ENCODE measurements at places on chromosomes 12 and 14. TPM values are rescaled to one million over a fixed set of nuclear protein-coding genes. Genes with fewer than 3 reads are reported as not detected.
A peak's percentile ranks its signal among the peaks of the same experiment; 100 is the strongest.

DNA sequence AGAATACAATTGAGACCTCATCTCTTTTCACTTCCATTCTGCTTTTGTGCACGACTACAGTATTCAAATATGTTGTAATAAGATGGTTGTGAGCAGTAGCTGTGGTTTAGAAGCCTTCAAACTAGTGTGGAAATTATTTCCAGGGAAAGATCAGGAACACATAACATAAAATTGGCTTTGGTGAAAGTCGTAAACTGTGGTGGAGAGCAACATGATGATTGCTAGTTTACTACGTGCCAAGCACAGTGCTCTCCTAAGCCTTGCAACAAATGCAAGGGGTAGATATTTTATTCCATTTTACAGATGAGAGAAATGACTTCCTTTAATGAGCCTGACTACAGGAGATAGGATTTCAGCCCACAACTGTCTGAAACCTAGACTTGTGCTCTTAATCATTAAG lies 172.4 kb upstream of the LMNTD1 start:
- H3K36me3 ChIP-seq = no peaks in the 10 kb centered on the region
- no peaks in the 10 kb centered on the region for H3K4me1 ChIP-seq
- no peak overlapping the region for H3K27ac ChIP-seq
- H3K4me3 ChIP-seq = no peak overlapping the region
- no peak for DNase-seq

PIWIL1 gene
- not detected for total RNA-seq

DNA sequence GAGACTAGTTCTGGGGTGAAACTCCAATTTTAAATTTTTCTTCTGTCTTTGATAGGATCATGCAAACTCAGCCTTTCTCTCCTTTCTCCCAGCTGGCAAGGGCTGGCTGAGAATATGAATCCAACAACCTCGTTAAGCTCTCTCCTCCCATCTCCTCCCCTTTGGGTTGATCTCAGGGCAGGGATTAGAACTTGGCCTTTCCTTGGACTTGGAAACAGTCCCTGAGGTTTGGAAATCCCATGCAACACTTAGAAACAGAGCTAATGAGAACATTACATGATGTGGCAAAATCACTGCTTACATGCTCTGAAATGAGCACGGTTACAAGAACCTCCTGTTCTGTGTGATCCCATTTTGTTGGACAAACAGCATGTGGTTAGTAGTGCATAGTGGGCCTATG lies 31.6 kb downstream of the ACACB start:
- H3K27ac ChIP-seq = no peak overlapping the region
- H3K4me3 ChIP-seq = no peak overlapping the region
- 0 out of 2 replicates have a peak, but pooled peaks cover 3% of the 10 kb centered on the region for H3K27me3 ChIP-seq
- no peaks in the 10 kb centered on the region for H3K4me1 ChIP-seq
- no peaks in the 10 kb centered on the region for H3K36me3 ChIP-seq

DNA sequence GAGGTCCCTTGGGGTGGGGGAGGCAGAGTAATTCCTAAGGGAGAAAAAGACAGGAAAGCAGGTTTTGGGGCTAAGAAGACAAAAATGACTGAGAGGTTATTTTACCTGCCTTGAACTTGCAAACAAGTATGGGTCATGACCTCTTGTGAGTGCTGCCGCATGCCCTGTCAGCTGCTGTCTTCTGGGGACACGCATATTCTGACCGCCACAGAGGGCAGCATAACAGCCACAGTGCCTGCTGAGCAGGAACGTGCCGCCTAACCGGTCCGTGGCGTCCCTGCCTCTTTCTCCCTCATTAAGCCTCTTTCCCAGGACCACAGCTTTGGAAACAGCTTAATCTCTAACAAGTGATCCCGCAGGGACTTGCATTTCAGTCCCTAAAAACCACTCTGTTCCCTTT lies 51.3 kb upstream of the KCNA1 start:
- no peak overlapping the region for H3K27ac ChIP-seq
- no peak overlapping the region for H3K4me3 ChIP-seq
- peaks cover 3% of the 10 kb centered on the region for H3K4me1 ChIP-seq
- peaks cover 35% of the 10 kb centered on the region for H3K27me3 ChIP-seq
- H3K36me3 ChIP-seq = no peaks in the 10 kb centered on the region

- no peak overlapping the region for H3K4me3 ChIP-seq
- H3K27ac ChIP-seq = no peak overlapping the region
- no peaks in the 10 kb centered on the region for H3K36me3 ChIP-seq
- H3K27me3 ChIP-seq = no peaks in the 10 kb centered on the region
- no peak for DNase-seq
Measured at GRCh38 chr14:101004176-101004575, 100.7 kb upstream of the RTL1 start.

- peaks cover 82% of the 10 kb centered on the region for H3K27me3 ChIP-seq
- H3K4me3 ChIP-seq = no peak overlapping the region
- no peaks in the 10 kb centered on the region for H3K36me3 ChIP-seq
- DNase-seq = peak; percentile 26
- no peak overlapping the region for H3K27ac ChIP-seq
Measured at GRCh38 chr14:95895720-95896119, 19.1 kb downstream of the TUNAR start.

ESPL1 gene
- total RNA-seq = 50.3 TPM

- no peaks in the 10 kb centered on the region for H3K36me3 ChIP-seq
- DNase-seq = no peak
- H3K4me1 ChIP-seq = no peaks in the 10 kb centered on the region
- no peak overlapping the region for H3K4me3 ChIP-seq
- no peaks in the 10 kb centered on the region for H3K27me3 ChIP-seq
Measured at GRCh38 chr14:58537004-58537403, 100.8 kb upstream of the DACT1 start.

DNA sequence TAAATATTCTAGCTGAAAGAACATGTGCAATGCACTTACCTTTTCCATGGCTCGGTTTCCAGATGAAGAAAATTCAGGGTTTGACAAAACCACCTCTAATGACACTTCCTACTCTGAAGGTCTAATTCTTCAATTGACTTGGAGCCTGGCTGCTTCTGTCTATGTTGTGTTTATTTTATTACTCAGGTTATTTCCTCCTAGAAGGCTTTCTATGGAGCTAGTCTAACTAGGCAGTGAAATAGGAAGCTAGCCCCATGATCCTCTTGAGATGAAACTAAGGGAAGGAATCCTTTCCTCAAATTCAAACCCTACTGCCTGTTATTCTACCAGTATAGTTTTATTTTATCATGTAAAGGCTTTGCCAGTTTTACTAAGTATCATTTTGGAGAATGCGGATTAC lies 20.9 kb upstream of the IFNG-AS1 start:
- no peak overlapping the region for H3K4me3 ChIP-seq
- no peaks in the 10 kb centered on the region for H3K4me1 ChIP-seq
- H3K27ac ChIP-seq = no peak overlapping the region
- H3K36me3 ChIP-seq = no peaks in the 10 kb centered on the region

- H3K27ac ChIP-seq = no peak overlapping the region
- no peak overlapping the region for H3K4me3 ChIP-seq
- no peaks in the 10 kb centered on the region for H3K36me3 ChIP-seq
- H3K4me1 ChIP-seq = peaks cover 35% of the 10 kb centered on the region
- H3K27me3 ChIP-seq = no peaks in the 10 kb centered on the region
Measured at GRCh38 chr12:11799502-11799873, 150.0 kb downstream of the ETV6 start.

DNA sequence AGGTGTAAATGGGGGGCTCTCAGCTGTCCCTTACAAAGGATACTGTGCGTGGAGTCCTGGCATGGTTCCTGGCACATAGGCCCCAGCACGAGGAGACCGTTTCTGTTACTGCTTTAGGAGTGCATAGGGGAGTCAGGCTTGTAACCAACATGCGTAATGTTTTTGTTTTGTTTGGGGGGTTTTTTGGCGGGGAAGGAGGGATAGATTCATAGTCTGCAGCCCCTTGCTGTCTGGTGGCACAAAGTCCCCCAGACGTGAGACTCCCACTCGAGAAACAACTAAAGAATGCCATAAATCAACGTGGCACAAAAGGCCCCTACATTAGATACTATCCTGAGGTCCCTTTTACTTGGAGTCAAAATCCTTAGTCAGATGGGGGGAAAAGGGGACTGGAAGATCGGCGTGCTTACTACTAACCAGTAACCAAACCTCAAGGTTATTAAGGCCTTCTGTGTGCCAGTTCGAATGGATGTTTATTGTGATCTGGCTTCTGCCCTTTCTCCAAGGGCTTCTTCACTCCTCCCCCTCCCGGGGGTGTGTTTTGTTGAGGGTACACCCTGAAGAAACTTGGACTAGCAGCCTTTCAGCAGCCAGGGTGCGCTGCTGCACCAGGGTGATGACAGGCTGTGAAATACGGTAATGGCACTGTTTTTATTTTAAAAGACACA lies 874 bp downstream of the ISCU start:
- H3K27me3 ChIP-seq = no peaks in the 10 kb centered on the region
- H3K36me3 ChIP-seq = peaks cover 23% of the 10 kb centered on the region
- H3K4me1 ChIP-seq = peaks cover 49% of the 10 kb centered on the region
- peak overlapping the region; percentile 85 for H3K4me3 ChIP-seq
- H3K27ac ChIP-seq = peak overlapping the region; percentile 67

DNA sequence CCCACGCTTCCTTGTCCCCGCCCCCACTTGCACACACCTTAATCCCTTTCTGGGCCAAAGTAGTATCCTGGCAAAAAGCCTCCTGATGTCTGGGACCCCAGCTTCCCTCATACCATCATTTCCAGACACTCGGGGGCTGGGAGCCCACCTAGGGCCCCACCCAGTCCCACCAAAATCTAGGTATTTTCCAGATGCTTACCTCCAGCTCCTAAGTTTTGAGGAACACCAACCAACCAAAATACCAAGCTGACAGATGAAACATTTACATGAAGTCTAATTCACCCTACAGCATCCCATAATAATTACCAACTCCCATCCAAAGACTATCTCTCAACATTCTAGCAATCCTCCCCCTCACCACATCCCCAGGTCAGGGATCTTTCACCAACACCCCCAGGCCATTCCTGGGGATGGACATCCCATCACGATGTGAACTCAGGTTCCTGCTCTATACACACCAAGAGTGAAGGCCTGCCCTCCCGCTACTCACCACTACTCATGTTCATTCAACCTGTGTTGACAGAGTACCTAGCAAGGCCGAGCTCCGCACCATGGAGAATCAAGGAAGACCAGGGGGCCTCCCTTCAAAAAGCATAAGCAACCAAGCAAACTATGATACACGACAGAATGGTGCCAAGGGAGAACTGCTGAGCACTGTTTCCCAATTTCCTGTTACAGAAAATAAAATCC lies 1.6 kb upstream of the CHD4 start:
- H3K36me3 ChIP-seq = peaks cover 17% of the 10 kb centered on the region
- H3K4me3 ChIP-seq = no peak overlapping the region
- DNase-seq = no peak

NGB gene
- not detected for total RNA-seq

OTOGL gene
- not detected for total RNA-seq

DNA sequence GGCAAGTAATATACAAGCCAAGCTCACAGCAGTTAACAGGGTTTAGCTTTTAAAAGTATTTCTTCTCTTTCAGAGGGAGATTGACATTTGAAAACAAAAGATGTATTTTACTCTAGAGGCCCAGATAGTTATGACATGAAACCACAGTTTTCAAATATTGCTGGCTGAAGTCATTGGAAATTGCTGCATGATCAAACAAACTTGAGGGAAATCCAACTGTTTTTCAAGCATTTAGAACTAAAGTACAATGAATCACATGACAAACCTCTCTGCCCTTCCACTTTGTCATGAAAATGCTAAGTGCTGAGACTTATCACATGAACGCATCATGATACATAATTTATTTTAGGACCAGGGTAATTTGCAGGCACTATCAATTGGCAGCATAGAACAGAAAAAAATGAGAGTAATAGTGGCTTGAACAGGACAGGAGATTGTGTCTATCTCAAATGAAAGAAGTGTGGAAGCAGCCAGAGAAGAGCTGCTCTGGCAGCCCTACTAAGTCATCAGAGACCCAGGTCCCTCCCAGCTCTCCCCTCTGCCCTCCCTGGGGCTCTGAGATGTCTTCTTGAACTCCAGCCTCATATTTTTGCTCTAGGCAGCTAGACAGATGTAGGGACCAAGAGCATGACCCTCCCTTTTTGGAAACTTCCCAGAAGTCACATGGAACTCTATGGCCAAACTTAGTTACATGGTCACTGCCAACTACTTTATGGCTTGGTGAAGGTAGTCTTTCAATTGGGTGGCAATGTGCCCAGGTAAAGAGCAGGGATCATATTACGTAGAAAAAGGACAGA lies 90.1 kb upstream of the PELI2 start:
- no peaks in the 10 kb centered on the region for H3K36me3 ChIP-seq
- no peaks in the 10 kb centered on the region for H3K4me1 ChIP-seq
- H3K27ac ChIP-seq = no peak overlapping the region
- no peak overlapping the region for H3K4me3 ChIP-seq
- peaks cover 10% of the 10 kb centered on the region for H3K27me3 ChIP-seq

GRCh38 chr14:24965934-24966578 lies 83.9 kb downstream of the STXBP6 start:
- no peaks in the 10 kb centered on the region for H3K4me1 ChIP-seq
- H3K27ac ChIP-seq = no peak overlapping the region
- H3K36me3 ChIP-seq = no peaks in the 10 kb centered on the region
- no peak for DNase-seq
- H3K27me3 ChIP-seq = no peaks in the 10 kb centered on the region

FOXG1 gene
- total RNA-seq = not detected

DNA sequence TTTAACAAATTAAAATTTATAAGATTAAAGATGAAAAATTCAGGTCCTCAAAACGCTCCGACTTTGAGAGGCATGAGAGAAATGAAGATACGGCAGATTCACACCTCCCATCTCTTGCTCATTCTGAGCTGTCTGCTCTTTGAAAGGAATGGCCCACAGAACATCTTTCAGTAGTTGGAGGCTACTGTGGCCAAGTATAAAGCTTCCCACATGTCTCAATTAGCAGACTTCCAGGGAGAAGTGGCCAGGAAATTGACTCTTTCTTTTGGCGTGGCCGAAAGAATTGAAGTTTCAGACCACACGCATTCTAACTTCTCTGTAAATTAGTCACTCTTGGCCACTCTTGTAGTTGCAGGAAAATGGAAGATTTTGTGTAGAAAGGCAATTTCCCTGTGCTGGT lies 129.2 kb downstream of the DIP2B start:
- H3K27me3 ChIP-seq = no peaks in the 10 kb centered on the region
- no peak overlapping the region for H3K4me3 ChIP-seq
- H3K4me1 ChIP-seq = peaks cover 7% of the 10 kb centered on the region
- no peak overlapping the region for H3K27ac ChIP-seq
- no peak for DNase-seq

- no peaks in the 10 kb centered on the region for H3K27me3 ChIP-seq
- H3K4me3 ChIP-seq = no peak overlapping the region
- no peaks in the 10 kb centered on the region for H3K36me3 ChIP-seq
- H3K4me1 ChIP-seq = no peaks in the 10 kb centered on the region
- no peak overlapping the region for H3K27ac ChIP-seq
Measured at GRCh38 chr12:24463375-24463774, 485.5 kb downstream of the BCAT1 start.

- H3K27ac ChIP-seq = no peak overlapping the region
- peaks cover 12% of the 10 kb centered on the region for H3K4me1 ChIP-seq
- no peaks in the 10 kb centered on the region for H3K36me3 ChIP-seq
- DNase-seq = no peak
- no peak overlapping the region for H3K4me3 ChIP-seq
Measured at GRCh38 chr12:48977290-48978281, 536 bp upstream of the WNT1 start.
